ENCODE measurements at places on chromosomes 4 and X.

DNA sequence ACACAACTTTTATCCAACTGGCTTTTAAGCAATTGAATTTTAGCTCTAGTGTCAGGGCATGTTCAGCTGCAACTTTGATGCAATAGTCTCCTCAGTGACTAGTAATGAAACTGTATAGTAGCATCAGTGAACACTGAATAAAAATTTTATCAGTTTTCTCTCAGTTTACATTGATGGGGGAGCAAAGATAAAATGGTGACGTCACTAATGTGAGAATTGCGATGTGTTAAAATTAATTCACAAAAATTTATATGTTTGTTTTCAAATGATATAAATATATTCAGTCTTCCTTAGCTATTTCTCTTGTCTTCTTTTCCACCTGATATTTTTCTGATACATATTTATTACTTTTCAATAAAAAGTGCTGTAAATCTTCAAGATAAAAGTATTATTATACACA, 508.8 kb upstream of the AGA start:
- no peak for DNase-seq

DNA sequence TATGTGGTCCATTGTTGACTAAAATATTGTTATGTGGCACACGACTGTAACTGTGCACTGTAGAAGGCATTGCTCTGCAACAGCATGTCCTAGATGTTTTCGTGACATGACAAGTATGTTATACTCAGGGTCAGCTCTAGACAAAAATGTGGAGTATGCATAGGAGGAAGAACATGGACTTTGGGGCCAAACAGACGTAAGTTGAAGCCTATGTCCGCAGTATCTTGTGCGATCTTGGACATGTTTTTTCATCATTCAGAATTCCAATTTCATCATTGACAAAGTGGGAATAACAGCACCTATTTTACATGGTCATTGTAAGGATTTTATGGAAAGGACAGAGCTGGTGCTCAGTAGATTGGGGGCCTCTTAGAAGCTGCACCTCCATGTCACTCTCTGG, 27.7 kb upstream of the PROM1 start:
- DNase-seq, result no peak

DNA sequence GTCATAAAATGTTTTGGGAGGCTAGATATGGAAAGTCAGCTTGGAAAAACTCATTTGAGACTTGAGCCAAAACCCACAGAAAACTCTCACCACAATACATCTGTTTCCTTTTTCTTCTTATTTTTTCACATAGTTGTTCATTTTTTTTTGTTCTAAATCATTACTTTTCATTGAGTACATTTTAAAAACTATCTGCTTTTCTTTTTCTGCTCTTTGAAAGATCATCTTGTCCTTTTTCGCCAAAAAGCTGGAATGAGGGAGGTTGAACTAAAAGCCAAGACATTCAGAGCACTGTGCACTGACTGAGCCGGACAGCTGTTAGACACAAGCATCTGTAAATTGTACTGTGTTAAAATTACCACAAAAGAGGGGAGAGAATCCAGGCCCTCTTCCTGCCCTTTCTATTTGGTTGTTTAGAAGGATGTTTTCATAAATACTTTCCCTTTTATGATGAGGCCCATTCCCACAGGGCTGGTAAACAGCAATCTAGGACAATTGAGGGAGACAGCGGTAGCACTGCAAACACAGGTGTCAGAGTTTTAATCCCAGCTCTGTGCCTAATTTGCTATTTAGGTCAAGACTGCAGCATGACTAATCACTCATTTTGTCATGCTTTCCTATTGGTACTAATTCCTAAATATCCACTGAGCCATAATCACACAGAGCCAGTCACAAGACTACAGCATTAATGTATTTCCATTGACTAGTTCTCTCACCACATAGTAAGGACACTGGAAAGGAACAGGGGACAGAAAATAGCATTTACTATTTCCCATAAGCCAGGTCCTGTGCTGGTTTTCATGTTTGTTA, 7.3 kb upstream of the RNF150 start:
- DNase-seq, result no peak

GRCh38 chr4:173056271-173056670, 112.3 kb upstream of the GALNT7 start:
- no peak for DNase-seq

DNA sequence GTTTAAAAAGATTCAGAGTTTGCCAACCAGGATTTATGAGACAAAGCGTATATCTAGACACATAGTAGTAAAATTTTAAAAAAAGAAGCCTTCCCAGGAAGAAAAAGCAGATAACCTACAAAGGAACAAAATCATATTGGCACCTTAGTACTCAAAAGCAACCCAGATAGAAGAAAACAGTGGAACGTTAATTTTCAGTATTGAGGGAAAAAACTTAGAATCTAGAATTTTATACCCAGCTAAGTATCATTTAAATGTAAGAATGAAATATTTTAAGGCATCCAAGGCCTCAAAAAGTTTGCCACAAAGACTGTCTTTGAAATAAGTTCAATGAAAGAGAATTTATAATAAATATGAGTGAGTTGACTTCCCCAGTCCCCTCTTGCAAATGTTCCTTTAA, 96.5 kb upstream of the EOLA2 start:
- no peak for DNase-seq

- no peak for DNase-seq
Observed at GRCh38 chr4:30833206-30833605, 113.0 kb downstream of the PCDH7 start.

Measured in CD4-positive, alpha-beta T cell treated with Interleukin-6 for 4 hours (primary cell).